Prostate gland (tissue), 2 donors: ENCODE measurements at places on chromosomes 4 and X. TPM values are rescaled to one million over a fixed set of nuclear protein-coding genes. Genes with fewer than 3 reads are reported as not detected.
A peak's percentile ranks its signal among the peaks of the same experiment; 100 is the strongest.

Gene FAM53A
- 2.3 TPM for total RNA-seq

DNA sequence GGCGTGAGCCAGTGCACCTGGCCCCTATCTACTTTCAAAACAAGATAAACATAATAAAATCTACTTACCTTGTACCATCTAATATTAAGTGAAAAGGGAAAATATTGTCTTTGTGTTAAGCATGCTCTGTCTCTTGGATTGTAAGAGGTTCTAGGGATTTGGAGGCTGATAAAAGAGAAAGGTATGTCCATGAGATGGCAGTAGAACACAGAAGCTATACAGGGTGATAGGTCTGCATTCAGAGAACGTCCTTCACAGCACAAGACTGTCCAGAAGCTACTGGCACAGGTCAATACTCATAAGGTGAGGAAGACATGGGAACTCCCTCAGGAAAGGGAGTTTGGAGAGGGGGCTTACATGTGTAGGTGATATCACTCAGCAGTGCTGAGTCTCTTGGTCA, 135.5 kb downstream of the TMEM47 start:
- DNase-seq: no peak

GRCh38 chrX:13697976-13698375, 9.0 kb downstream of the RAB9A start:
- no peak for DNase-seq

DNA sequence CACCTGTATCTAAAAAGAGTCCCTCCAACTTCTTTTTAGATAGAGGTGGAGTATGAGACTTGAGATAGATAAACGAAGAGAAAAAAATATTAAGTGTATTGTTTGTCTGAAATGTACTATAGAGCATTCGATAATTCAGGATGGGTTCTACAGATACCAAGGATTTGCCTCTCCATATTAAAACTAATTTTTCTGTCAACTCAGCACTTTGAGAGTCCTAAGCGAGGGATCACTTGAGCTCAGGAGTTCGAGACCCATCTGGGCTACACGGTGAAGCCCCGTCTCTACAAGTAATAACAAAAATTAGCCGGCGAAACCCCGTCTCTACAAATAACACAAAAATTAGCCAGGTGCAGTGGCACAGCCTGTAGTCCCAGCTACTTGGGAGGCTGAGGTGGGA, 1.5 kb downstream of the DNAAF6 start:
- no peak for DNase-seq

GRCh38 chr4:139050446-139050845, 34.9 kb downstream of the NOCT start:
- no peak for DNase-seq

DNA sequence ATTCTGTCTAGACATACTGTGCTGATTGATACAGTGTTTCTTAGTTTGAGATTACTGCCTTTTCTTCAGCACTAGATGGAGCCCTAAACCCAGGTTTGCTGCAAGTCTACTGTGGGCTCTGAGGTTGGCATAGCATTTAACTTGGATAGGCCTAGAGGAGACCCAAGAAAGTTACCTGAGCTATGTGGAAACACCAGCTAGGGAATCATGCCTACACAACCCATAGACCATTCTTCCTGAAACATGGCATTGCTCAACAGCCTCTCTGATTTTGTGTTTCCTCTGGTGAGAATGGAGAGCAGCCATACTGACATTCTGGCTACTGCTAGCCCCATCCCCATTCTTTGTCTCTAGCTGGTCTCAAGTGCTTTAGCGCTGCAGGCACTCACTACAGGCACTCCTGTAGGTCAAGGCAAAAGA, 287.7 kb upstream of the PCDH18 start:
- DNase-seq: peak; percentile 9

- DNase-seq: no peak
Observed at GRCh38 chrX:110056419-110056818, 53.5 kb downstream of the TMEM164 start.

DNA sequence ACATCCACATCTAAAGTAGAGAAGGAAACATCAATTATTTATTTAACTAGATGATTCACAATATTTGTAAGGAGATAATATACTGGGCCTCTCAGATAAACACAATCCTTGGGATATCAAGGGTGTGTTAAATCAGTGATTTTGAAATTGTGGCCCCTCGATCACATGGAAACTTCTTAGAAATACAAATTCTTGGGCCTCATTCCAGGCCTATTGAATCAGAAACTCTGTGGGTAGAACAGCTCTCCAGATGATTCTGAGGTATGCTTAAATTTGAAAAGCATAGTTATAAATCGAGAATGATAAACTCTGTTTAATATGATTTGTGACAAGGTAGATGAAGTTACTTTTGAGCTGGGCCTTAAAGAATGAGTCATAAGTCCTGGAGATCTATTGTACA, 64.3 kb upstream of the GPR174 start:
- DNase-seq: no peak

- DNase-seq: no peak
Observed at GRCh38 chr4:123843137-123843536, 446.5 kb downstream of the SPRY1 start.

DNA sequence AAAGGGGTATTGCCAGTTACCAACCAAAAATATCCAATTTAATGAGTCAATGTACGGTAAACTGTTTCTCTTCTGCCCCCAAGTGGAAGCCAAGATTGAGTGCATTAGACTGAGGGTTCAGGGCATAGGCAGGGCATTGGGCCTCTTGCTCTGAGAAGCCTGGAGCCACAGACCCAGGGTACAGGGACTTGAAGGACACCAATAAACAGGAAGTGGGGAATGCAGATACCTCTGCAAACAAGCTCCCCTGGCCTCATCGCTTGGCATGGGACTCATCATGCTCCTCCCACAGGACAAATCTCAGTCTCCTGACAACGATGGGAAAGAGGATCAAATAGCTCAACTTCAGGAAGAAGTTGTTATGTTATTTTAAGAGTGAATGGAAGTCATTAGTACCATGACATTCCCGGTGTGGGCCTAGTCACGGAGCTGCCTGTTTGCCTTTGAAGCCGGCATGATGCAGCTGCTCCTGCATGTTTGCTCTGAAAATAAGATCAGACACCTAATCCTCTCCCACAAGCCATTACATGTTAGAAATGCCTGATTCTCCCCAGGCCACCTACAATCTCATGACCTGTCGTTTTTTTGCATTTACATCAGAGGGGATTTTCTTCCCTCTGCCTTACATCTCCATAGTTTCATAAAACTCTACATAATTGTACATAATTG, 224.2 kb downstream of the RCHY1 start:
- DNase-seq: peak; percentile 60

GRCh38 chr4:175540151-175540550, 271.9 kb downstream of the GPM6A start:
- no peak for DNase-seq

DNA sequence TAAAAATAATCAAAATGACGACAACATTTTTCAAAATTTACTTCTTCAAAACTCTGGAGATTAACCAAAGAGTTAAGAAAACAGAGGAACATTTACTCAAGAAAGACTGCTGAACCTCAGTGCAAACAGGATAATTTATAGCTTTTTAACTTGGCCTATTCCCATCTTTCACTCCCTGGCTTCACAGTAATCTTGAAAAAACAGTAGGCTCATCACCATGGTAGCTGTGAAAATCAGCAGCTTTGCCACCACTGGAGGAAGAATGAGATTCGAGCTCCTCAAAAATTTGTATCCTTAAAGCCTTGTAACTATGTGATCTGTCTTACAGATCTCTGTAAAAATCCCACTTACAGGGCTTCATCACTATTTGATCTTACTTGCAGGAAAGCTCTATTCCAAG, 447.7 kb upstream of the CTSO start:
- DNase-seq: no peak

GRCh38 chr4:158671665-158671914, at the start of gene C4orf46:
Gene C4orf46 (minus strand): TSS chr4:158671887. CDS start chr4:158671801, 86 bp downstream.
- no peak for DNase-seq
